Activated CD4-positive, alpha-beta T cell treated with anti-CD3 and anti-CD28 coated beads, Interleukin-2, amount 10 ng/mL, durations not matched to agents 24 days and 14 days (primary cell): ENCODE measurements at places on chromosomes 5 and 9. TPM values are rescaled to one million over a fixed set of nuclear protein-coding genes. Genes with fewer than 3 reads are reported as not detected.

DNA sequence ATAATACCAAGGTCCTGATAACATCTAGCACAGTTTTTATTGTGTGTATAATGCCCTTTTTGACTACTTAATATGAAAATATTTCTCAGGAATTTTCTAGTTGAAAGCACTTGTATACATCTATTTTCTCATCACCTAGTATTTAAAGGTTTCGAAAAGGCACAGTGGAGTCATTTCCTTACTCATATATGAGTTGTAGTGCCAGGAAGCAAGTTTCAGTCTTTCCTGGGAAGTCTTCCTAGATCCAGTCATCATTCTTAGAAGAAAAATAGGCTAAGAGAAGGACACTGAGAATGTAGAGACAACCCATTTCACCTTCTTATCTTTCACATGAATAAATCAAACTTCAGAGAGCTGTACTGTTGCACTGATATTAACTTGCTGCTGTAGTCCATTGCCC is 70.2 kb downstream of the SLC25A46 start:
- DNase-seq, result no peak

GRCh38 chr9:126374366-126374781 is 47.7 kb downstream of the MVB12B start:
- no peak for DNase-seq

GRCh38 chr5:149310947-149311658 is 34.2 kb upstream of the GRPEL2 start:
- no peak for DNase-seq

GRCh38 chr9:14339746-14340145 is 25.8 kb upstream of the NFIB start:
- no peak for DNase-seq

- no peak for DNase-seq
Observed at GRCh38 chr5:36613241-36613640, 6.8 kb downstream of the SLC1A3 start.

GRCh38 chr9:35757226-35757891 is 3.3 kb upstream of the MSMP start:
- DNase-seq, result peak; percentile 75

GRCh38 chr5:53575101-53575500 is 14.7 kb downstream of the NDUFS4 start:
- no peak for DNase-seq

DNA sequence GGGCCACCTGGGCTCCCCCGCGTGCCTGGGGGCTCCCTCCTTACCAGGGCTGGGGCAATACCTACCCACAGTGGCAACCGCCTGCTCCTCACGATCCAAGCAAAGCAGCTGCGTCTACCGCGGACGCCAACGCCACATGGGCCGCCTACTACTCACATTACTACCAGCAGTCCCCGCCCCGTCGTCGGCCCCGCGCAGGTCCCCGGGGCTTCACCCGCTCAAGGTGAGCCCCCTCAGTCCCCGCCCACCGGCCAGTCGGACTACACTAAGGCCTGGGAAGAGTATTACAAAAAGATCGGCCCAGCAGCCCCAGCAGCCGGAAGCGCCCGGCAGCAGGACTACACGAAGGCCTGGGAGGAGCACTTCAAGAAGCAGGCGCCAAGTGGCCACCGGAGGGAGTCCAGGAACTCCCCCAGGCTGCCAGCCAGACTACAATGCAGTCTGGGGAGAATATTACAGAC is 106.0 kb upstream of the MTAP start:
- no peak for DNase-seq

DNA sequence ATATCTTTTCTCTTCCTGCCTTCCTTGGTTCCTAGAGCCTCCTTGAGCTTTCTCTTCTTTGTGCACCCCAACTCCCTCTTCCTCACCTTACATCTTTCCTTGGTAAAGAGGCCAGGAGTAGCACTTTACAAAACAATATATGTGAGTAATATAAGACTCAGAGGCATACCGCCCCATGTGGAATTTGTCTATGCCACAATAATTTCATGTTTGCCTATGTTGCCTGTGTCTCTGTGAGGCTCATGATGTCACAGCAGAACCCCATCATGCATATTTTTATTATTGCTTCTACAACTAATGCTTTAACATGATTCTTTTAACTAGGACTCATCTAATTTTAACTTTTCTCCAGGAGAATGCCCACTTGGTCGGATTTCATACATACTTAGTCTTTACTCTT is 15.0 kb upstream of the LVRN start:
- no peak for DNase-seq

- DNase-seq, result no peak
Observed at GRCh38 chr5:109971968-109972367, 282.2 kb downstream of the MAN2A1 start.

Gene ORM1
- total RNA-seq, result not detected in 2 replicates

Gene TNC
- 0.43 and 0.98 TPM in 2 replicates for total RNA-seq

Gene NFIB
- total RNA-seq, result not detected in 2 replicates

Gene CDH6
- not detected in 2 replicates for total RNA-seq

Gene TMEM171
- total RNA-seq, result not detected in 2 replicates

Gene ZNF883
- 0.24 TPM in 1 of 2 replicates, not detected in the other for total RNA-seq
